ENCODE measurements at places on chromosomes 6 and 20. TPM values are rescaled to one million over a fixed set of nuclear protein-coding genes. Genes with fewer than 3 reads are reported as not detected.

CLPSL1 gene
- polyA plus RNA-seq: not detected

OR2H2 gene
- polyA plus RNA-seq: not detected

ADTRP gene
- polyA plus RNA-seq: 0.35 TPM

CDK19 gene
- 5.5 TPM for polyA plus RNA-seq

RXRB gene
- 24.4 TPM for polyA plus RNA-seq

FUT9 gene
- not detected for polyA plus RNA-seq

HCRTR2 gene
- polyA plus RNA-seq: not detected

OR12D3 gene
- polyA plus RNA-seq: not detected

OR11A1 gene
- polyA plus RNA-seq: not detected

TMC2 gene
- not detected for polyA plus RNA-seq

All from esophagus (tissue), 2 donors.